LNCaP clone FGC (cell line): ENCODE measurements at places on chromosomes 3 and 15.

GRCh38 chr15:95659656-95660055, 670.8 kb upstream of the NR2F2 start:
- no peak for DNase-seq

GRCh38 chr3:138653567-138653966, 45.0 kb downstream of the FAIM start:
- DNase-seq = no peak

GRCh38 chr3:140816372-140817195, 125.1 kb upstream of the SLC25A36 start:
- no peak for DNase-seq

GRCh38 chr3:147416931-147417330, 7.8 kb downstream of the ZIC1 start:
- DNase-seq = no peak
